Naive thymus-derived CD8-positive, alpha-beta T cell (primary cell): ENCODE measurements at places on chromosomes 16 and 17.

GRCh38 chr17:67025216-67025792, 19.1 kb upstream of the CACNG1 start:
- no peak for DNase-seq

DNA sequence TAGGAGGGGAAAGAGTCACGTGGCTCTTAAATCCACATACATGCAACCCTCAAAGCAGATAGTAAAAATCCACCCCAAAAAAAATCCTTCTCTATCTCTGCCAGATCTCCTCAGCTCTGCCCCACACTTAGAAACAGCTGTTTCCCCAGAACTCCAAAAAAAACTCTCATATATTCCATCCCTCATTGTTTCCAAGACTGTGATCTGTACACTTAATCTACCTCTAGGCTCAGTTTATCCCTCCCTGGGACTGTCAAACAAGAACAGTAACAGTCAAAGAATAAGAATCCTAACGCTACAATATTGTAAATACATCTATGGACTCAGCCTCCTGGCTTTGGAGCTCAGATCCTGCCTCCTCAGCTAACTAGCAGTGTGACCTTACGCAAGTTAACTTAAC, 11.6 kb downstream of the CUEDC1 start:
- DNase-seq = no peak

- no peak for DNase-seq
Observed at GRCh38 chr16:85536411-85537330, 76.5 kb upstream of the GSE1 start.

DNA sequence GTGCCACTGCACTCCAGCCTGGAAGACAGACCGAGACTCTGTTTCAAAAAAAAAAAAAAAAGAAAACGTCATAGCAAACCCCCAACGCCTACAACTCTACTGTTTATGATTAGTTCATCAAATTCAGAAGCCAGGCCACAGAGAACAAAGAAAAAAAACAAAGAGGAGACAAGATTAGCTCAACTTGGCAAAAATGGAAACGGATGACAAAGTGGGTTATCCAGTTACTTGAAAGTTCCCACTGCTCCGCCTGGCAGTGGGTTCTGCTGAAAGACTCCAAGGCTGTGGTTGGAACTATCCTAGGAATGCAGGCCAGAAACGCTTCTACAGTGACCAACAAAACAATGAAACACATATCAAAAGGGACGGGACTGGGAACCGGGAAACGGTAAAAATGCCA, 53.1 kb downstream of the MRM3 start:
- no peak for DNase-seq

GRCh38 chr16:14564861-14565687, 65.0 kb downstream of the PARN start:
- DNase-seq = no peak

- no peak for DNase-seq
Observed at GRCh38 chr17:56699186-56699894, 105.8 kb downstream of the NOG start.

DNA sequence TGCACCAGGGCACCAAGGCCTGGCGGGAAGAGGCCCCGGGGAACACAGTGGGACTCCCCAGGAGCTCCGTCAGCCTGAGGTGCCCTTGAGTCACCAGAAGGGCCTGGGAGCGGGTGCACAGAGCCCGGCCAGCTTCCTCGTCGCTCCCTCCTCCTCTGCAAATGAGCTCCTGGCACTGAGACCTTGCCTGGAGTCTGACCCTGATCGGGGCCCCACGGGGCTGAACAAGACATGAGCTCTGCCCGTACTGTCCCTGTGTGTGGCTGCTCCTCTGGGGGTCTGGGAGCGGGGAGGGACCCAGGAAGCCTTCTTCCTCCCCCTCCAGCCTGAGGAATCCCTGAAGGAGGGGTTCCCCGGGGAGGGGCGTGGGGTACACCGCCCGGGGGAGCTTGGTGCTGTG, 36.4 kb upstream of the SSTR5 start:
- no peak for DNase-seq

DNA sequence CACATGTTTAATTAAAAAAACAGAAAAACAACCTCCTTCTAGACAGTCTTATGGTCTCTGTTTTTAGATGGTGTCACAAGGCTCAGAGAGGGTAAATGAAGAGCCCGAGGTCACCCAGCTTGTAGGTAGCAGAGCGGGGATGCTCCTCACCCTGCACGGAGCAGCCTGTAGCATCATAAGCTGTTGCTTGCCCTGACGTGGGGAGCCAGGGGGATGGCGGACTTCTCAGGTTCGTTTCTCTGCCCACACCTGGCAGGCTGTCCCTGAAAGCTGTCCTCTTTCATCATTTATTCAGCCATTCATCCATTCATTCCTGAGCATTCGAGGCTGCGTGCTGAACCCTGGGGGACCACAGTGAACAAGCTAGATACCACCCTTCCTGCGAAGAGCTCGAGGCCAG, 75.7 kb upstream of the KSR1 start:
- DNase-seq = no peak
